Sigmoid colon (tissue), 7 donors: ENCODE measurements at places on chromosomes 1 and 21.
A peak's percentile ranks its signal among the peaks of the same experiment; 100 is the strongest.

GRCh38 chr1:208059409-208060001 is 148.6 kb upstream of the CD34 start:
- no peak for DNase-seq

DNA sequence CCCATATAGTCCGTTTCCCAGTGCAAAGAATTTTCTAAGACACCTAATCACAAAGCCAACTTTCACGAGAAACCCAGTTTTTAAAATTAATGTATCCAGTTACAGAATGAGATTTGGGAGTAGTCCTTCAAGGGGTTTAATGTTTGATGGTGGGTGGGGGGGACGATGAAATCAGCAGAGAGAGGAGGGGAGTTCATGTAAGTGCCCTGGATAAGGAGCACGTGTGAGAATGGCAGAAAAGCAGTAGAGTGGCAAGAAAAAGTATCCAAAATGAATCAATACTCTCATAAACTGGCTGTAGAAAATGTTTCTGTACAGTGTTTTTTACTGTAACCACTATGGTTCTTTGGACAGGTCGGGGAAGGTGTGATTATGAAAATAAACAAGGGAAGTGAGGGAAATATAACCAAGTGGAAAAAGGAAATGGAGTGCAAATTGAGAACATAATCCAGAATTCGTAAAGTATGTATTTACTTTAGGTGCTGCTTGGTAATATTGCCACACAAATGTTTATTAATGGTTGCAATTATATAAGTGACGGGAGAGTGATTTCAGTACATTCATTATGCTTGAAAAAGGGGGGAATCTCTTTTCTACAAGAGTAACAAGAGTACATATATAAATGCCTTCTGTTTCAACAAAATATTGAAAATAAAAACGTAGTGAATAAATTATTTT is 118.7 kb upstream of the RRP15 start:
- no peak for DNase-seq

DNA sequence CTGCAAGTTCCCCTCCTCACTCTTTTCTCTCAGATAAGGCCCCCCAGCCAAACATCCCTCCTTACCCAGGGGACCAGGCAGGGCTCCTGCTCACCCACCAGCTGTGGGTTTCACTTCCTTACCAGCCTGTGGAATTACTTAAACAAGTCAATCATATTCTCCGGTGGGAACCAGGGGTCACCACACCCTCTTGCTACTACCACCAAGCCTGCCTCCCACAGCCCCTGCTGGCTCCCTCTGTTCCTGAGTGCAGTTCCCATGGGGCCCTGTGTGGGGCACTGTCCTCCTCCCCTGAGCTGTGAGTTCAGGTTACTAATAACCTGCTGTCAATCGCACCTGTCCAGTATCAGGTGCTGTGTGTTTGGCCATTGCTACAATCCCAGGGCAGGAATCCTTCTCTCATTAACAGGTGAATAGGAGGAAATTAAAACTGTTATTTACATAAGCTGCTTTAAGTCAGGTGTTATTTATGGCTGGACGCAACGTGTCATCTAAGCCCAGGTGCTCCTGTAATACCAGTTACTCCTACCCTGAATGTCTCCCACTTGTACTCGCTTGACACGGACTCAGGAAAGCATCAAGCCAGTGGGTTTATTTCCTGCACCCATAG is 53.1 kb upstream of the LBR start:
- DNase-seq: peak; percentile 73

- no peak for DNase-seq
Observed at GRCh38 chr1:66248746-66249145, 285.2 kb upstream of the SGIP1 start.

DNA sequence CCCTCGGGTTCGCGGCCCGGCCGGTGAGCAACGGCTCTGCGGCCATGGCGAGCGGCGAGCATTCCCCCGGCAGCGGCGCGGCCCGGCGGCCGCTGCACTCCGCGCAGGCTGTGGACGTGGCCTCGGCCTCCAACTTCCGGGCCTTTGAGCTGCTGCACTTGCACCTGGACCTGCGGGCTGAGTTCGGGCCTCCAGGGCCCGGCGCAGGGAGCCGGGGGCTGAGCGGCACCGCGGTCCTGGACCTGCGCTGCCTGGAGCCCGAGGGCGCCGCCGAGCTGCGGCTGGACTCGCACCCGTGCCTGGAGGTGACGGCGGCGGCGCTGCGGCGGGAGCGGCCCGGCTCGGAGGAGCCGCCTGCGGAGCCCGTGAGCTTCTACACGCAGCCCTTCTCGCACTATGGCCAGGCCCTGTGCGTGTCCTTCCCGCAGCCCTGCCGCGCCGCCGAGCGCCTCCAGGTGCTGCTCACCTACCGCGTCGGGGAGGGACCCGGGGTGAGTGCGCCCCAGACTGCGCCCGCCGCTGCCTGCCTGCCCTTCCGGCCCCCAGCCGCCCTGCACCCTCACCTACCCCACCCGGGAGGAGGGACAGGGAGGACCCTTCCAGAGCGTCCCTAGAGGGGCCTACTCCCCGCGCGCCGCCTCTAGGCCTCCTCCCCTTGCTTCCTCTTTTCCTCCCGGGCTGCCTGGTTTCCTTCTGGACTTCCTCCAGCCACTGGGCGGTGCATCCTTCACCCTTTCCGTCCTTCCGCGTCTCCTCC is at the start of gene RNPEP:
RNPEP (plus strand) TSS at position 26 of the 757 bp plus-strand sequence; CDS start at position 45, 19 bp downstream.
- DNase-seq: peak; percentile 90

DNA sequence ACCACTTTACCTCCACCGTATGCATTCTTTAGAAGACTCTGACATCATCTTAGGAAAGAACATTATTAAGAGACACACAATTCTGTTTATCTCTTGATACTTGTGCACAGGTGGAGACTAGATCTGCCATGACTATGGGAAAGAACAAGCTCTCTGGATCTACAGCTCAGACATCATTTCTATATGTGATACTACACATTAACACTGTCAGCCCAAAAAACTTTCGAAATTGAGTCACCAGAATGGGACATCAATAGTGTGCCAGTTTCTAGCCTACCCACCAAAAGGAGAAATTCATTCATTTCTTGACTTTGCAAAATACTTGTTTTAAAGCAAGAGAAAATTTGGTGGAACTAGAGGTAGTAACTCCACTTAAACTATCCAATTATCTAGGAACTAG is 6.0 kb upstream of the EVI5 start:
- no peak for DNase-seq

- DNase-seq: no peak
Observed at GRCh38 chr1:9448132-9449109, 90.8 kb upstream of the SLC25A33 start.

DNA sequence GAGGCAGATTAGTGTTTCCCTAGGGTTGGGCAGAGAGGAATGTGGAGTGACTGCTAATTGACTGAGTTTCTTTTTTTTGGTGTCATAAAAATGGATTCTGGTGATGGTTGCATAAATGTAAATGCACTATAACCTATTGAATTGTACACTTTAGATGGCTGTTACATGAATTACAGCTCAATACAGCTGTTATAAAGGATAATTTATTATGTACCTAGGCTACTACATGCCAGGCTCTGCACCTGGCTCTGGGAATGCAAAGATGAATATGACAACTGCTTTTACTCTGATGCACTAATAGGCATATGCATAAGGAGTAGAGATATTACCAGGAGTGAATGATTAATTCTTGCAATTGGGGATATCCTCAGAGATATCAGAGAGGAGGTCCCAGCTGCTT is 345.3 kb downstream of the PTBP2 start:
- no peak for DNase-seq

DNA sequence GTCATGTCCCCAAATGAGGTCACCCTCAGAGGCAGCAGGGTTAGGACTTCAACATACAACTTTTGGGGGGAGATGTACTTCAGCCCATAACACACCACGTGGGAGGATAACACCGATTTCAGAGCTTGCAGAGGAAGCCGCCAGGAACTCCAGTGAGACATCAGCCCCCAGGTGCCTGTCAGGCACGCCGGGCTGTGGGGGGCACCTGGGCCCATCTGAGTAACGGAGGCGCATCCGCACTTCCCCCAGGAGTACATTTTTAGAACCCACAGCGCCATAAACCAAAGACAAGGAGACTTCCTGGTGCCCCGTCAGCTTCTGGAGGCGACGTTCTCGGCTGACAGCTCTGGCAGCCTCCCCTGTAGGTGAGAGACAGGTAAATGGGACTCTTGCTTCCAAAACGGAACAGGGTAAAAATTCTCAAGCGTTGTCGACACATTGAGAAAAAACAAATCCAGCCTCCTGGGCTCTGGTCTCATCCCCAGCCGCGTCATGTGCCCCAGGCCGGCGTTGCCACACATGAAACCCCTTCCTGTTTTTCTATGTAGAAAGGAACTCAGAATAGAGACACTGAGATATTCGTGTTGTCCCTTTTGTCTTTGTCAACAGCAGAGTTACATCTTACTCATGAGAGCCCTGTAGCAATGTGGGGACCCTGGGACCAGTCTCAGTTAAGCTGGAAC is 93.3 kb downstream of the PDE9A start:
- DNase-seq: peak; percentile 70

- DNase-seq: no peak
Observed at GRCh38 chr1:22176258-22176657, 33.4 kb upstream of the WNT4 start.

DNA sequence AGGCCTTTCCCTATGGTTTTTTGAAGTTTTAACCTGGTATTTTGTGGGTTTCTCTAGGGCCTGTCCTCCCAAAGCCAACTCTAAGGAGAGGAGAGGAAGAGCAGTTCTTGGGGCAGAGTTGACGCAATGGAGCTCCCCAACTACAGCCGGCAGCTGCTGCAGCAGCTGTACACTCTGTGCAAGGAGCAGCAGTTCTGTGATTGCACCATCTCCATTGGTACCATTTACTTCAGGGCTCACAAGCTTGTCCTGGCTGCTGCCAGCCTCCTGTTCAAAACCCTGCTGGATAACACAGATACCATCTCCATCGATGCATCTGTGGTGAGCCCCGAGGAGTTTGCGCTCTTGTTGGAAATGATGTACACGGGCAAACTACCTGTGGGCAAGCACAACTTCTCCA is 38.2 kb downstream of the ZBTB40 start:
- DNase-seq: no peak

DNA sequence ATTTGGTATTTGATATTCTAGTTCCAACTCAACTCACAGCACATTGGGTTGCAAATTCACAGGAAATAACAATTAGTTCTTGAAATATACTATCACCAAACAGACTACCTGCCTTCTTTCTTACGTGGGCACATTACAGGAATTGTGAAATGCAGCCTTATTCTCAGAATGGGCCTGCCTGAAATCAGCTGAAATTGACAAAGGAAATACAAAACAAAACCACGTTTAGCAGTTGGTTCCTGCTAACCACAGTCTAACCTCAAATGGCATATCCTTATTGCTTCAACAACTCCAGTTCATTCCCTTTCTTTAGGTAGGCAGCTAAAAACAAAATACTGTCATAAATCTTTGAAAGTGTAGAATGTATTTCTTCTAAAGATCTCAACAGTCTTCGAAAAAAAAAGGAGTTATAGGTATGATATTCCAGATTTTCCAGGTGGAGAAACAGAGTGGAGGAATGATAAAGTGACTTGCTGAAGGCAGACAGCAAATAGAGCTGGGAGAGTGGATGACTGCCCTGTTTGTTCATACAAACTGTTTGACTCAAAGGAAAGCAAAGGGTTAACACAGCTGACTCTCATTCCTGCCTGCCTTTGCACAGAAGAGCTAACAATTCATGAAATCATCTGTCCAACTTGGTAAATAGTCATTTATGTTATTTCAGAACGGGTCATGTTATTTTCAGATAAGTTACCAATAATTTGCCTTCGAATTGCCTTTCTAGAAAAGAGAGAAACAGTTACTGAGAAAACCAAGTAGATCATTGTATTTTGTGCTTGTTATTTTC is 1.6 kb upstream of the GREM2 start:
- no peak for DNase-seq

- DNase-seq: no peak
Observed at GRCh38 chr1:21865943-21866706, 54.1 kb downstream of the LDLRAD2 start.

GRCh38 chr1:175043824-175044223 is 20.6 kb upstream of the MRPS14 start:
- DNase-seq: no peak

DNA sequence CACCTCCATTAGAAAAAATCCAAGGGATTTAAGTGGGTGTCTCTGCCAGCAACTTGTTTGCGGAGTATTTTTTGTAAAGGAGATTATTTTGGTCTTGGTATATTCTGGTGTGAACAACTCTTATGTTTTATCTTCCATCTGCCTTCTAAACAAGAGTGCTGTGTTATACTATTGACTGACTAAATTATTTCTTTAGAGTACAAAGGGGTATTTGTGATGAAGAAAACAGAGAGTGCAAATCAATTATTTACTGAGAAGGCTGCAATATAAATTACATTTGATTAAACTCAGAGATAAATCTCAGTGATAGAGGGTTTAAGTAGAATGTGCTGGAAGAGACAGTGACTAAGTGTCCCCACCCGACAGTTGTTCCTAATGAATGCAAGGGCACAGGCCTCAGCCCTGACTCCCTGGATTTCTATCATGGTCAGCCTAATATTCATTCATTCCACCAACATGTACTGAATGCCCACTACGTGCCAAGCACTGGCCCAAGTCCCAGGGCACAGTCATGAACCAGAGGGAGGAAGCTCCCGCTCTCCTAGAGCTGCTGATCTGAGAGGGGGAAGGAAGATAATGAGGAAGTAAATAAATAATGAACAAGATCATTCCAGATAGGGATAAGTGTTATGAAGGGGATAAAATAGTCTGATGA is 196.9 kb upstream of the C8B start:
- no peak for DNase-seq

GRCh38 chr1:25022361-25023189 is 92.5 kb upstream of the RUNX3 start:
- peak; percentile 83 for DNase-seq

GRCh38 chr1:161176468-161177111 is 717 bp downstream of the B4GALT3 start:
- DNase-seq: no peak

GRCh38 chr1:4021136-4021973 is 121.3 kb upstream of the C1orf174 start:
- no peak for DNase-seq

- DNase-seq: no peak
Observed at GRCh38 chr1:1197551-1198422, 8.6 kb downstream of the TNFRSF18 start.

DNA sequence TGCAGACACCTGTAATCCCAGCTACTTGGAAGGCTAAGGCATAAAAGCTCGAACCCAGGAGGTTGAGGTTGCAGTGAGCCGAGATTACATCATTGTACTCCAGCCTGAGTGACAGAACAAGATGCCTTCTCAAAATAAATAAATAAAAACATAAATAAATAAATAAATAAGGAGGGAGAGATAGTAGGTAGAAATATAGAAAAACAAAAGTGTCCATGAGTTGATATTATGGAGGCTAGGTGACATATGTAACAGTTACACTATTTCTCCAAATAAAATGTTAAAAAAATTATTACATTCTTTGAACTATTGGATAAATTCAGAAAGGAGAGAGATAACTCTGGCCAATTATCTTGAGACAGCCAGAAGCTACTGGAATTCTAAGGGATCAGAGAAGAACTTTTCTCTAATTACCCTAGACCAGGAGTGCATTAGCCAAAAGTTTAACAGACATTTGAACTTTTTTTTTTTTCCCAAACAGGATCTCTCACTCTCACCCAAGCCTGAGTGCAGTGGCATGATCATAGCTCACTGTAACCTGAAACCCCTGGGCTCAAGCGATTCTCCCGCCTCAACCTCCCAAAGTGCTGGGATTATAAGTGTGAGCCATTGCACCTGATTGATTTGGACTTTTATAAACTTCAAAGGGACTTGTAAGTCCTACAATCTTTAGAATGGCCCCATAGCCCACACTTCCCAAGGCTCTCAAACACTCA is 17.6 kb downstream of the SYNJ1 start:
- DNase-seq: no peak

GRCh38 chr1:51415963-51416362 is 85.6 kb upstream of the TTC39A start:
- DNase-seq: no peak
